ENCODE measurements at places on chromosomes 5 and 9.

- no peak for DNase-seq
Observed at GRCh38 chr5:150511578-150512367, 3.8 kb downstream of the NDST1 start.

DNA sequence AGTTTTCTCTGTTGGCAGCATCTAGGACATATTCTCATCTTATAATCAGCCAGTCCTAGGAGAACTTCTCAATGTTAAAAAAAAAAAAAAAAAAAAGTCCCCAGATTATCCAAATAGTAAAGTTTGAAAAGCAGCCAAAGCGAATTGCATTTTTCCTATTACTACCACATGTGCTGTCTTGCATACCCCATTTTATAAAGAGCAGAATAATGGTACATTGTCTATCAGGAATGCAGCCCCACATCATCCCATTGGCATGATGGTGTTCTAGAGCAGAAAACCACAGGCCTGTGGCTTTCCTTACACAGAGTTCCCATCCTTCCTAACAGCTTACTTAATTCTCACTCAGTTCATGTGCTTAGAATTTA is 381.6 kb downstream of the TMEM38B start:
- no peak for DNase-seq

- DNase-seq: no peak
Observed at GRCh38 chr5:58825441-58825840, 242.6 kb downstream of the RAB3C start.

DNA sequence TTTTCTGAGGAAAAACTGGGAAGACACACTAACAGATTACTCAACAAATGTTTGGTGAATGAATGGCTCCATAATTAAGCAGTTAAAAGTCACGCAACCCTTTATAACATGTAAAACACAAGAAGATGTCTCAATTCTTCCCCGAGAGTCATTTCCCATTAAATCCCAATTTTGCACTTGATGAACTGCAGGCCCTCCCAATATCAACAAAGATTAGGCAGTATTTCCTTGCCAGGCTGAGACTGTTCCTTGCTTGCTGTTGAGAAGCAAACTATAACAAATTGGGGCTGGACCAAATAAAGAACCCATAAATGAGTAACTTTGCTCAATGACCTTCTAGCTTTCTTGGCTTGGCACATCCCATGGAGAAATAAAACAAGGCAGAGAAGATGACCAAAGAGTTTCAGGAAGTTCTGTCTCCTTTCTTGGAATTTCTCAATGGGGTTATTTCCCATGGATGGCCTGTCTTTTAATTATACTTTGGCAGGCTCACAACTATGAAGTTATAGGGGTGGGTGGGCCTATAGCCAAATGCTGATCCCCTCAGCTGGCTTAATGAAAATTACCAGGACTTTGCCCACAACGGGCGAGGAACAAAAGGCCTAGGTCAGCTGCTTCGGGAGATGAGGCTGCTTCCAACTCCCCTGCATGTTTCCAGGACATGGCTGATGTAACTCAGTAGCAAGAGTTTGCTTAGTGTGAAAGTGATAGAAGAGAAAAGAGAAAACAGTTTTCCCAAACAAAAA is 243.1 kb upstream of the RFX3 start:
- DNase-seq: no peak

DNA sequence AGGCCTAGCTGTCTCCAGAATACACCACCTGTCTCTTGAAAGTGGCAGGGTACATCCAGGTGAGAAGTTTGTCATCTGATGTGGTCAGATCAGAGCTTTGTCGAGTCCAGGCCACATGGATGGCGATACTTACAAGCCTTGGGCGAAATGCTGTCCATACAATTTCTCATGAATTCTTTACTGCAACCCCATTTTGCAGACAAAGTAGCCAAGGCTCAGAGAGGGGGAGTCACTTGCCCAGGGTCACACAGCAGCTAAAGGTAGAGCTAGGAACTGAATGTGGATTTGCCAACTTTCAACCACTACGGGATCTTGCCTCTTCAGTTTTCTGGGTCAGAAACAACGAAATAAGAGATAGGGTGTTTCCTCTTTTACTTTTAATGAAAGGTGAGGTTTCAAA is 35.2 kb downstream of the CRB2 start:
- no peak for DNase-seq

DNA sequence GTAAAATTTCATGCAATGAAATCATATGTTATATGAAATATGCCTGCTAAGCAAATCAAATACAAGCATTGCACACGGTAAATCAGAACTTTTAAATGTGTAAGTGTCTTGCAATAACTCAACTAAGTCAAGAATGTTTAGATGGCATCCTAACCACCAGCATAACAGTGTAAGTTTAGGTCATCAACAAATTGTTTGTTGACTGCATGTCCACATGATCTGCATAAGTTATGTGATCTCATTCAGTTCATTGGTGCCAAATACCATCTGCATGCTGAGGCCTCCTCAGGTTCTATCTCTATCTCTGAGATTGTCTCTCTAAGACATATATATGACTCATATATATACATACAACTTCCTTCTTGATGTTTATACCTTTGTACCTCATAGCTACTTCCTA is 159.6 kb upstream of the STK32A start:
- no peak for DNase-seq

GRCh38 chr5:134526483-134527155 is 1.1 kb downstream of the JADE2 start:
- peak; percentile 46 for DNase-seq

DNA sequence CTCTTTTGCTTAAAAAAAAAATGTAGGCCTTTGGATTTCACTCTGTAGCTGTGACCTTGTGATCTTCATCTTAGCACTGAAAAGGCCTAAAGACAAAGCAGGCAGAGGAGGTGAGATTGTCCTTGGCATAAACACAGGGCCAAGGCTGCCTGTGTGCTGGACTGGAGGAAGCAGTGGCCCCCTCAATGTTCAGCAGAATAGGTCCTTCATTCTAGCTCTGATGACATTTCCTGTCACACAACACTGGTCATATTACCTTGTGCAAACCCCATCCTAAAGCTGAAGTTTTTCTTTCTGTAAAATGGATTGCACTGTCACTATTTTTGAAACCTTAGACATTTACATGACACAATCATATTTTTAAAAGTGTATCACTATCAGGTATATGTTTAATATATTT is 147.4 kb downstream of the INSYN2B start:
- DNase-seq: no peak

GRCh38 chr5:69257577-69257976 is 22.9 kb downstream of the CDK7 start:
- no peak for DNase-seq

DNA sequence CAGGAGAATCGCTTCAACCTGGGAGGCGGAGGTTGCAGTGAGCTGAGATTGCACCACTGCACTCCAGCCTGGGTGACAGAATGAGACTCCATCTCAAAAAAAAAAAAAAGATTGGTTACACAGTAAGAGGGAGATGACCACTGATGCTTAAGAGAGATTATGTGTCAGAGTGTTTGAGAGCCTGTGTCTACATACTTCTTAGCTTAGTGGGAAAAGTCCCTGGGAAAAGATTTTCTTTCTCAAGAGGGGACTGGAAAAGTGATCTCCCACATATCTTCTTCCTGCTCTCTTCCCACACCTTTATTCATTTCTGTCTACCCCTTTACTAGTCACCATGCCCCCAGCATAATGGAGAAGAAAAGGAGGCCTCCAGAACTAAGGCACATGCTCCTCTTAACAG is 55.2 kb downstream of the MCTP1 start:
- no peak for DNase-seq

DNA sequence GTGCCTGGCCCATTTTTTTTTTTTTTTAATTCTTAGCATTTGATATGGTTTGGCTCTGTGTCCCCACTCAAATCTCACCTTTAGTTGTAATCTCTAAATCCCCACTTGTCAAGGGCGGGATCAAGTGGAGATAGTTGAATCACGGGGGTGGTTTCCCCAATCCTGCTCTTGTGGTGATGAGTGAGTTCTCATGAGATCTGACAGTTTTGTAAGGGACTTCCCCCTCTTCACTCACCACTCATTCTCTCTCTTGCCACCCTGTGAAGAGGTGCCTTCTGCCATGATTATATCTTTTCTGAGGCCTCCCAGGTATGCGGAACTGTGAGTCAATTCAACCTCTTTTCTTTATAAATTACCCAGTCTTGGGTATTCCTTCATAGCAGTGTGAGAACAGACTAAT is 27.2 kb downstream of the NDUFAF2 start:
- no peak for DNase-seq

DNA sequence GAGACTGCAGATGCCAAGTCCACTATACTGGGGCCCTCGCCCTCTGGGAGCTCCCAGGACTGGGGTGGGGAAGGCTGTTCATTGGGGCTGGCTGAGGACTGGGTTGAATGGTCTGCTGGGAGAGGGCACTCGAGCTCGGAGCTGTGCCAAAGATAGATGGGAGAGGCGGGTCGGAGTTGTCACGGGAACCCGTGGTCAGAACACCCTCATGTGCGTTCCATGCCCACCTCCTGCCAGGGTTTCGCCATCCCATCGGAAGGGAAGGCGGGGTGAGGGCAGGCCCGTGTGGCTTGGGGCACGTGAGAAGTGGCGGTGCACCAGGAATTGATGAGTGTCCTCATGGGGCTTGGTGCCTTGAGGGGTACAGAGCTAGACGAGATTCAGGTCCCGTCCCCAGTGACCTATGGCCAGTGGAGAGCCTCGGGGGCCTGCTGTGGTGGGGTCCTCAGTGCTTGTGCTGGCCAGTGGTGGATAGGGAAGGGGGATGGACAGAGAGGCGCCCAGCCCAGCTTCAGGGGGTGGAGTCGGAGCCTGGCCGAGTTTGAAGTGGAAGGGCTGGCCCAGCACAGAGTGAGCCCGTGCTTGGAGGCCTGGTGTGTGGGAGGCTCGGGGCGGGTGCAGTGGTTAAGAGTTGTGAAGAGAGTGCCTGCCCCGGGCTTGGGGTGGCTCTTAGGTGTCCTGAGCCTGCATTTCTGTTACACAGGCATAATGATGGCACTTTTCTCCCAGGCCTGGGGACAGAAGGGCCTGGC is 4.3 kb downstream of the CACFD1 start:
- DNase-seq: no peak

GRCh38 chr5:168211245-168211644 is 80.2 kb upstream of the WWC1 start:
- no peak for DNase-seq

- DNase-seq: no peak
Observed at GRCh38 chr5:15533129-15533893, 33.3 kb downstream of the FBXL7 start.

- no peak for DNase-seq
Observed at GRCh38 chr5:1726469-1726865, 73.2 kb downstream of the MRPL36 start.

- DNase-seq: no peak
Observed at GRCh38 chr5:39547553-39548154, 122.9 kb upstream of the DAB2 start.

GRCh38 chr5:168931638-168932345 is 352.6 kb upstream of the PANK3 start:
- no peak for DNase-seq

Measured in effector CD8-positive, alpha-beta T cell (primary cell).